ENCODE measurements at places on chromosomes 3 and 15. TPM values are rescaled to one million over a fixed set of nuclear protein-coding genes. Genes with fewer than 3 reads are reported as not detected.
A peak's percentile ranks its signal among the peaks of the same experiment; 100 is the strongest.

DNA sequence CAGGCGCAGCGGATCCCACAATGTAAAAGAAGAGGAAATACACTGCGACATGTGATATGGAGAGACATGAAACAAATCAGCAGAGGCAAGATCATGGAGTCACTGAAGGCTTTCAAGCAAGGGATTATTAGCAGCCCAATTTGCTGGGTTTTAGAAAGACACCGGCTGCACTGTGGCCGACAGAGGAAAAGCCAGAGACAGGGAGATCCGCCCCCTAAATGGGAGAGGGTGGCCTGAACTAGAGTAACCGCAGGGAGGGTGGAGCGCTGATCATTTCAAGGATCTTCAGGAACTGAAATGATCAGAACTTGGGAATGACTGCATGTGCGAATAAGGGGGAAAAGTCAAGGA is 612 bp upstream of the C15orf40 start:
- no peak for DNase-seq
- H3K36me3 ChIP-seq: no peaks in the 10 kb centered on the region
- H3K4me1 ChIP-seq: peaks cover 5% of the 10 kb centered on the region
- H3K27me3 ChIP-seq: no peaks in the 10 kb centered on the region

DNA sequence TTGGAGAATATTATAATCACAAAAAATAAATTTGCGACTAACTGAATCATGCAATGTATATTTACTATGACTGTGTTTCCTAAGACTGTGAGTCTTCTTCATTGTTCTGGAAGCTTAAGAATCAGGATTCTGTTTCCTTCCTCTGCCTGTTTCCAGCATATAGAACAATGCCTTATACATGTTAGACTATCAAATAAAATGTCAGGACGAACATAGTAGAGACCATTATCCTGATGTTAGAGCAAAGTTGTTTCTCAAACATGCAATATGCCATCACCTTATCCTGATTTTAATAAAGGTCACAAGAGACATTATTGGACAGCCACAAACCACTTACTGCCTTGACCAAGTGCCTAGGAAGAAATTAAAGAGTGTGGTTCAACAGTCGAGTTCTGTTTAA is 457.4 kb upstream of the AGTR1 start:
- no peak overlapping the region for H3K4me3 ChIP-seq
- no peaks in the 10 kb centered on the region for H3K36me3 ChIP-seq
- no peaks in the 10 kb centered on the region for H3K4me1 ChIP-seq
- H3K27me3 ChIP-seq: no peaks in the 10 kb centered on the region
- DNase-seq: no peak

- no peaks in the 10 kb centered on the region for H3K27me3 ChIP-seq
- no peaks in the 10 kb centered on the region for H3K36me3 ChIP-seq
- no peaks in the 10 kb centered on the region for H3K4me1 ChIP-seq
- no peak overlapping the region for H3K4me3 ChIP-seq
These were observed 372.5 kb upstream of the CFAP20DC start for GRCh38 chr3:59422312-59422711.

DNA sequence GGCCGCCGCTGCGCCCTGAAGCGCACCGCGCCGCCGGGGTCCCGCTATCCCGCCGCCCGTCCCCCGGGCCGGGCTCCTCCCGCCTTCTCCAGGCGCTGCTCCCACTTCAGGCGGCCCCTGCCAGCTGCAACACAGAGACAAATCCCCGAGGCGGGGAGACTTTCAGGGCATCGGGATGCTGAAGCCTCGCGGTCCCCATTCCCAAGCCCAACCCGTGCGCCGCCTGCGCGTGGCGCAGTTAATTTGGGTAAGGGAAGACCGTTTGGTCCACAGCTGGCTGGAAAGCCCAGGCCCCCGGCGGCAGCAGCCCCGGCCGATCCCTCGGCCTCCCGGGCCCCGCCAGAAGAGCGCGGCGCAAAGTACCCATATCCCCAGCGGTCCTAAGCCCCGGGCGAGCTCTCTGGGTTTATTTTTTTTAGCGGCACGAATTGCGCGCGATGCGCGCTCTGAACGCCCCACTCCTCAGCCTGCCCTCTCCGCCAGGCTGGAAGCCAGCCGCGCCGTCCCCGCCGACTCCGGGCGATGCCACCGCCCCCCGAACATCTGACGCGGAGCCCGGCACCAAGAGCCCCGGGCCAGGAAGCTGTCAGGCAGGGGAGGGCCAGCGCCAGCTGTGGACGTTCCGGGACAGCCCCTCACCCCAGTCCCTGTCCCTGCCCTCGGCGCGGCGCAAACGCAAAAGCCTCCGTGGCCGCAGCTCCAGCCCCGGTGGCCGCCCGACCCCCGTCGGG is 517 bp downstream of the FBN1 start:
- H3K27me3 ChIP-seq: no peaks in the 10 kb centered on the region
- no peaks in the 10 kb centered on the region for H3K4me1 ChIP-seq
- peak overlapping the region; percentile 79 for H3K27ac ChIP-seq
- H3K4me3 ChIP-seq: peak overlapping the region; percentile 96

Gene PRSS50
- total RNA-seq: 0.42 TPM

Gene MUC4
- not detected for total RNA-seq
